Activated naive CD4-positive, alpha-beta T cell (primary cell): ENCODE measurements at places on chromosomes 2 and 18.

GRCh38 chr2:168810235-168810634, 7.8 kb downstream of the NOSTRIN start:
- no peak for DNase-seq

DNA sequence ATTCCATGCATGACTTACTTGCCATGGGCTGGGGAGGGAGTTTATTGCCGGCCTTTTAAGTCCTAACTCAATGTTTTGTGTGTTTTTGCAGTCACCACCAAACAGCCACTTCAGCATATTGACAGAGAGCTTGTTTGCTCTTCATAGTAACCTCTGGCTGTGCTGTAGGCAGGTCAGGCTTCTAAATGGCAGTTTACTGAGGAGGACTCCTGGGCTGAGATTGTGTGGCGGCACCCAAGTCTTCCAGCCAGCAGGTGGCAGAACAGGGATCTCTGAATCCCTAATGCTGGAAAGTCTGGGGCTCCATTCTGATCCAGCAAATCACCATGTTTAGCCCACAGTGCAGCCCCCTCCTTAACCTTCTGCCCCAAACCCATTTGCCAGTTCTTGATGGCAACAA, 121.2 kb downstream of the CAPN13 start:
- no peak for DNase-seq

- no peak for DNase-seq
Measured at GRCh38 chr2:28393114-28393836, 617 bp downstream of the FOSL2 start.

- DNase-seq: no peak
Measured at GRCh38 chr2:168025487-168026202, 221.8 kb downstream of the STK39 start.

GRCh38 chr2:11562011-11562410, 28.2 kb downstream of the GREB1 start:
- DNase-seq: no peak

GRCh38 chr18:67794521-67794920, 278.0 kb upstream of the DSEL start:
- DNase-seq: no peak

DNA sequence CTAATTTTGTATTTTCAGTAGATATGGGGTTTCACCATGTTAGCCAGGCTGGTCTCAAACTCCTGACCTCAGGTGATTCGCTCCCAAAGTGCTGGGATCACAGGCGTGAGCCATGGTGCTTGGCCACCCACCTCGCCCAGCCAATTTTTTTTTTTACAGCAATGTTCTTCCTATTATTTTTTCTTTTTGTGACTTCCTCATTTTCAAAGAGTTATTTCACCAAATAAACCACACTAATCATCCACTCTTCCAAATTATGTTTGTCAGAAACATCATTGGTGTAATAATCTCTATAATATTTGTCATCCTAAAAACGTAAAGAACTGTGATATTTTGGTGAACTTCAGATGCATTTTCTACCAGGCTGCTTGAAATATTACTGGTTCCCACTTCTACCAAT, 16.3 kb upstream of the PDCL3 start:
- no peak for DNase-seq

DNA sequence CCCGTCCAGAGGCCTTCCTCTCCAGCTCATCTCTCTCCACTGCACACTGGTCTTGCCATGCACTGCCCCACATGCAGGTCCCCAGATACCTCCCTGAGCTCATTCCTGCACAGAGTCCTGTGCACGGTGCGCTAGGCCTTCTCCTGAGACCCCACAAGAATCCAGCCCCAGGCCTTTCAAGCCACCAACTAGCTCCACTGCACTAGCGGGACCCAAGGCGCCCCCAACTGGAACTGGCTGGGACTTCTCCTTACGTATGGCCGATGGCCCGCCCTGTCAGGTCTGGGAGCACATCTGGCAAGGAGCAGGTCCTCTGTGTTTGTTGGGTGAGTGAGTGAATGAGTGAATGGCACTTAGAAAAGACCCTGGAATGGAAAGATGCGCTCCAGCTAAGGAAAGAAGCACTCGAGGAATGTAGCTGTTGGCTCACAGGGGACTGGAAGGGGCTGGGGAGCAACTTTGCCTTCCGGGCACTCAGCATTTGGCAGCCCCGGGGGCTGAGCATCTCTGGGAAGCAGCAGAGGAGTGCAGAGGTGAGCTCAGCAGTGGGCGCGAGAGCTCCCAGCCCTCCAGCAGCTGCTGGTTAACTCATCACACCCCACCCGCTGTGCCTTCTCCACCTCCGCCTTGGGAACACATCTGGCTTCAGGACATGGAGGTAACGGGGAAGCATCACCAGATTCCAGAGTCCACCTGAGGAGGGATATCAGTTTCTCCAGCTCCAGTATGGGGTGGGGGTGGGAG, 223.1 kb downstream of the GLI2 start:
- no peak for DNase-seq

DNA sequence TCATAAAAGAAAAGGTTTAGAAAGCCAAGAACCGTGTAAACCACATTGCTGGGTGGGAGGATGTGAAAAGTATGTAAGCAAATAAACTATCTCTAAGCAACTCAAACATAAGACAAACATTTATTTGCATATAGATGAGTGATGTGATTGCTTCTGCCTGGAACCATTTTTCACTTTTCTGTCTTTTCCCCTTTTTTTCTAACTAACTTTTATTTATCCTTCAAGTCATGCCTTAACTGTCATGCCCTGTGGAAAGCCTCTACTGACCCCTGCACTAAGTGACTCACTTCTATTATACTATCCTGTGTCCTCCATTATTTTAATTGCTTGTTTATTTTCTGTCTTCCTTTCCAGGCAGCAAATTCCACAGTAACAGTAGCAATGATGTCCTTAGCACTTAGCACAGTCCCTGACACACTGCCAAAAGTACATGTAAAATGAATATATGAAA, 87.5 kb upstream of the CTAGE1 start:
- DNase-seq: no peak

- DNase-seq: no peak
Measured at GRCh38 chr2:19675003-19675629, 226.7 kb downstream of the TTC32 start.

DNA sequence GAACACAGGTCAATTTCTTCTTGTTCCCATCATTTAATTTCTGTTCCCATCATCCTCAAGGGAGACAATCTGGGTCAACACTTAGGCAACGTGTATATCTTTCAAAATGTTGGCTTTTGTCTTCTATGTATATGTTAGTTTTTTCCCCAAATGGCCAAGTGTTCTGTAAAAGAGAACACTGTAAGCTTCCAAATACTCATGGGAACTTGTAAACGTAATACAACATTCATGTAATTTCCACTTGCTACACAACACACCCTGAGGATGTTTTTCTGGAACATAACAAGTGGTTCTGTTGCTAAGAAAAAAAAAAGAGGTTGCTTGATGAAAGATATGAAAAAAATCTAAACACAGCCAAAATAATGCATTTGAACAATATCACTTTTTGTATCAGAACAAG, 149.1 kb downstream of the ATAD2B start:
- no peak for DNase-seq

GRCh38 chr2:224646242-224646846, 61.2 kb upstream of the CUL3 start:
- no peak for DNase-seq

- no peak for DNase-seq
Measured at GRCh38 chr2:151204756-151205155, 56.9 kb downstream of the RBM43 start.

DNA sequence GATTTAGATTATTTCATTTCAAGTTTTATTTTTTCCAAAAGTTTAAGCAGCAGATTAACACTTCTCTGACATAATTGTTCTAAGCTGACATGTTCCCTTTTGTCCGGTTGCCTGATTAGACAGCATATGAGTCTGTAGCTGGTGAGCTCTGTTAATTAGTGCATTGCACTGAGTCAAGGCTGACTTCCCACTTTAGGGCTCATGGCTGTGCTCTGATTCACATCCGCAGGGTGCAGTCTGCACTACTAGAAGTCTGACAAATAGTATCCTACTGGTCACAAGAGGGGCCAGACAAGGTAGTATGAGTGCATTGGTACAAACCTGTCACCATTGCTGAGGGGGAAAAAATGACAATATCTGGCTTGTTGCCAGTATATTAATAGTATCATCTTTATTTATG, 443.9 kb upstream of the ZNF804A start:
- DNase-seq: no peak

- DNase-seq: no peak
Measured at GRCh38 chr2:68837861-68838341, 33.3 kb downstream of the BMP10 start.

DNA sequence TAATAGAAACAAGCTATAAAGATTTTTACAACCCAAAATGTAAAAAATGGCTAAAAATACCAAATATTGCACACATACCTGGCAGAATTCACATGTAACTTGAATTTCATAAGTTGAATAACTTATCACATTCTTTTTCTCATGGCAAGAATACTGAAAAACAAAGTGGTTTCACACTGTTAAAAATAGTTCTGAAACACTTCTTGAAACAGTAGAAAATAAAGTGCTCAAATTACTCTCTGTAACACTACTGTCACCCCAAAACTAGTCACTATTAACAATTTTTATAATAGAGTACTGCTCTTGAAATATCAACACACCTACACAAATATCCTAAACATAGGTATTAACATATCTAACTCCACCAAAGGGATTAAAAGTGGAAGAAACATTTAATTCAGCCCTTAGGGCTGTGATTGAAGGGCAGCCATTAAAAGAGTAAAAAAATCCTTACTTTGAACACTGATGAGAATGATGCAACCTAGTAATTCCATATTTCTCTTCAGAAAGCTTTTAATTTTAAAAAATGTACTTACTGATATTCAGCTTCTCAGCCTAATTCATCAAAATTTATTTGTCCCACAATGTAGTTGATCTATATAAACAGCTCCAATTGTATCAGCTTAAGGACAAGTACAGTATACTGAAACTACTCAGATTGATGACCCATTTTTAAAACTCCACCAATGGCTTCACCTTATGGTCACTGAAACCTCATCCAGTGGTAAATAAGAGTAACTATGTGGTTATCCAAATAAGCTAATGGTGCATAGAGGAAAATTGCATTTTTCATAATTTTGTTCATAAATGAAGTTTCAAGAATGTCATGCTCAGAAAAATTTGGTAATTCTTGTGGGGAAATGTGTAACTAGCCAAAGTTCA, 31.4 kb downstream of the ATF2 start:
- DNase-seq: no peak

DNA sequence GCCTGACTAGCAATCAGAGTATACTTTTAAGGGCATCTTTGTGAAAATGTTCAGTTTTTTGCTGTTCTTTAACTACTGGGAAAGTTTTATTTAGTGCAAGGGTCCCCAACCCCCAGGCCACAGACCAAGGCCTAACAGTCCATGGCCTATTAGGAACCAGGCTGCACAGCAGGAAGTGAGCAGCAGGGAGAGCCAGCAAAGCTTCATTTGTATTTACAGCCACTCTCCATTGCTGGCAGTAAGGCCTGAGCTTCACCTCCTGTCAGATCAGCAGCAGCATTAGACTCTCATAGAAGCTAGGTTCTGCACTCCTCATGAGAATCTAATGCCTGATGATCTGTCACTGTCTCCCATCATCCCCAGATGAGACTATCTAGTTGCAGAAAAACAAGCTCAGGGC, 17.1 kb upstream of the NR4A2 start:
- DNase-seq: no peak

DNA sequence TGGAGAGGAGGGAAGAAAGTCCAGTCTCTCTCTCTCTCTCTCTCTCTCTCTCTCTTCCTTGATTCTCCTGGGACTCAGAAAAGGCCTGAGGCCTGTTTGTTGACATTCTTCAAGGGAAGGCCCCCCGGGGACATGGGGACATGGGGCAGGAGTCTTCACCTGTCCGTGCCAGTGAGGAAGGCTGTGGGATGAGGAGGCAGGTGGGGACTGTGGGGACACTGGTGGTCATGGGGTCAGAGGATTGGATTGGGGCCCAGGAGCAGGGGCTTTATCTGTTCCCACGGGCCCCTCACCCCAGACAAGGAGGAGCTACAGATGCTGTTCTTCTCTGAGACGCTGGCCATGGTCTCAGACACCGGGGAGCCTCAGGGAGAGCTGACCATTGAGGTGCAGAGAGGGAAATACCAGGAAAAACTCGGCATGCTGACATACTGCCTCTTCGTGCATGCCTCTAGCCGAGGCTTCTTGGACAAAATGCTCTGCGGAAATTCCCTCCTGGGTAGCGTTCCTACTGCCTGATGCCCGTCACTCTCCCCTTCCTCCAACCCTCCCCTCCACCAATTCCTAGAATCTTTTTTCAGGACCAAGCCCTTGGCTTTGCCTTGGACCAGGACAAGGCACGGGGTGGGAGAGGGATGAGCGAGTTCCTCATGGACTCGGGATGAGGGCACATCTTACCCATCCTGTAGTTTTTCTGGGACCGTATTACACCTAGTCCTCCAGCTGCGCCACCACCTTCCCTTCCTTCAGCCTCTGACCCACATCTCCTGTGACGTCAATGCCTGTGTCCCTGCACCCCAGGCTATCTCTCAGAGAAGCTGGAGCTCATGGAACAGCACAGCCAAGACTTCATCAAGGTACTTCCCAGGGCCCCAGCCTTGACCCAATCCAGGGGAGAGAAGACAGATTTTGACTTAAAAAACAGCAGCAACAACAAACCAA, 850 bp downstream of the CATIP start:
- DNase-seq: no peak

- DNase-seq: no peak
Measured at GRCh38 chr2:173090276-173090877, 14.7 kb downstream of the MAP3K20 start.

- DNase-seq: no peak
Measured at GRCh38 chr2:185859506-185859905, 120.9 kb downstream of the FSIP2 start.

DNA sequence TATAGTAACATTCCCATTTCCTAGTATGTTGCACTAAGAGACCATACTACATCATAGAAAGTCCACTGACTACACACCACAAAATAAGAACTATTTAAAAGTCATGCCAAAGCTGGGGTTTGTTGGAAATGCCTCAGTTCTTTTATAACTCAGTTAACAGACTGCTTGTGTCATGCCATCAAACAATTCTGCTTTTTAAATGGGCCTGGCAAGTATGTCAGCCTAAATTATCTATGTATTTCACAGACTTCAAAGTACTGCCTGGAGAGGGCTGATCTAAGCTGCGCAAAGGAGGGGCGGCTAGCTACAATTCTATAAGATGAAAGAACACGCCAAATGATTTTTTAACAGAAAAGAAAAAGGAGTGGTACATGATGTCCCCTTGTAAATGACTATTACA, 49.6 kb downstream of the FARSB start:
- DNase-seq: no peak

DNA sequence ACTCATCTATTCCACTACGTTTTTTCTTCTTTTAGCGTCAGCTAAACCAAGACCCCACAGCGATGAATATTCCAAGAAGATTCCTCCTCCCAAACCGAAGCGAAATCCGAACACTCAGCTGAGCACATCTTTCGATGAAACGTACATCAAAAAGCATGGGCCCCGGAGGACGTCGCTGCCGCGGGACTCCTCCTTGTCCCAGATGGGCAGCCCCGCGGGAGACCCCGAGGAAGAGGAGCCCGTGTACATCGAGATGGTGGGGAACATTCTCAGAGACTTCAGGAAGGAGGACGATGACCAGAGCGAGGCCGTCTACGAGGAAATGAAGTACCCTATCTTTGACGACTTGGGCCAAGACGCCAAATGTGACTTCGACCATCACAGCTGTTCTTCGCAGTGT, 182.4 kb downstream of the NYAP2 start:
- no peak for DNase-seq
